OCI-LY7 (cell line): ENCODE measurements at places on chromosomes 6 and 20. TPM values are rescaled to one million over a fixed set of nuclear protein-coding genes. Genes with fewer than 3 reads are reported as not detected.
A peak's percentile ranks its signal among the peaks of the same experiment; 100 is the strongest.

GRCh38 chr6:135703621-135704020 is 147.9 kb upstream of the PDE7B start:
- no peak for DNase-seq

DNA sequence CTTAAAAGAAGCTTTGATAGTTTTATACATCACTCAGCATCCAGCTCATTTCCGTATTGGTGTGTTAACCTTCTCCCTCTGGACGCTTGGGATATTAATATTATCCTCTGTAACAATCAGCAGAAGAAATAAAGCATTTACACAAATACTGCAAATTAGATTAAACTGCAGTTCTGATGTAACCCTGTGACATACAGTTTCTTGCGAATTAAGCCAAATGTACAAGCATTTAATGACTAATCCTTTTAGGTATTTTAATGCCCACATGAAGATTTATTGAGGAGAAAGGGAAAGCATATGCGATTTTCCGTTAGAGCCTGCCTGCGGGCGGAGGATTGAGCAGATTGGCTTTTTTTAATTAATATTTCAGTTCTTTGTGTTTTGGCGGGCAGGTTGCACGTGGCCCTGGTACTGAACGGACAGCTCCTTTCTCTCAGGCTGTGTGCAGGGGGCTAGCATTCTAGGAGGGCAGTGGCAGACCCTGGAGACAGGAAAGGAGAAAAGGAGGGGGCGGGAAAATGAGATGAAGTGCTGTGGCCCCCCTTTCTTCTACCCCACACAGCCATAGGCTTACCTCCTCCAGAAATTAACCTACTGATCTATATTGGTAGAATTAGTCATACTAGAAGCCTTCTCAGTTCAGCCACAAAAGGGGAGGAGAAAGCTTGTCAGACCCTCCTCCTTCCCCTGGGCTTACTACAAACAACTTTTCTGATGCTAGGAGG is 14.1 kb upstream of the TFAP2D start:
- DNase-seq, result no peak

DNA sequence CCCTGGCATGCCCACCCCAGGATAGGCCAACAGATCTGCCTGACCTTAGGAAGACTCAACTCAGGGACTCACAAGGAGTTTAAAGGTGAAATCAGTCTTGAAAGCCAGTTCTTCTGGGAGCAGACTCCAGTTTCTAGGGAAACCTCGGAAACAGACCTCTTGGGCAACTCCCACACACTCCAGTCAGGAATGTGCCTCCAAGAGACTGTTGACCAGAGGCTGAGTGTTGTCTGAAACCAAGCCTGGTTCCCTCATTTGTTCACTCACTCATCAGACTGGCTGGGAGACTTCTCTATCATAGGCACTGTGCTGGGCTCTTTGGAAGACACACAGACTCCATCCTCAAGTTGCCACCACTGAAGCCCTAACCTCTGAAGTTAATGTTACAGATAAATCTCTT is 1.8 kb downstream of the TREM1 start:
- DNase-seq, result no peak

DNA sequence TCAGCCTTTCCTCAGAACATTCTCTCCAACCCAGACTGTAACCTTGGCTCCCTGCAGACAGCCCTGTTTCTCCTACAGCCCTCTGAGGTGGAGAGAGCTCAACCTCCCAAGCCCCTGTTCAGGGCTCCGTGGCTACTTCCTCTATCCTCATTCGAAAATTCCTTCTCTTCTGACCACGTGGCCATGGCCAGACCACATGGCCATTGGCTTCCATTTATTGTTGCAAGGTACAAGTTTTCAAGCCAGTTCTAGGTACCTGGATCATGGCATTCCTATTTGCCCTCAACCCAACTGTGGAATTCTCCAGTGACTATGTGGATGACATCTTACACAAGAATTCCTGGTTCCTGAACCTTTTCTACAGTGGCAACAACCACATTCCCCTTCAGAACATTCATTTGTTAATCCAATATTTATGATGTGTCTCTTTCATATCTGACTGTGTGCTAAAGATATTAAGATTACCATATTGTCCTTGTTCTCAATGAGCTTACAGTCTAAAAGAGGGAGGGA is 161.9 kb downstream of the GMPR start:
- DNase-seq, result no peak

DNA sequence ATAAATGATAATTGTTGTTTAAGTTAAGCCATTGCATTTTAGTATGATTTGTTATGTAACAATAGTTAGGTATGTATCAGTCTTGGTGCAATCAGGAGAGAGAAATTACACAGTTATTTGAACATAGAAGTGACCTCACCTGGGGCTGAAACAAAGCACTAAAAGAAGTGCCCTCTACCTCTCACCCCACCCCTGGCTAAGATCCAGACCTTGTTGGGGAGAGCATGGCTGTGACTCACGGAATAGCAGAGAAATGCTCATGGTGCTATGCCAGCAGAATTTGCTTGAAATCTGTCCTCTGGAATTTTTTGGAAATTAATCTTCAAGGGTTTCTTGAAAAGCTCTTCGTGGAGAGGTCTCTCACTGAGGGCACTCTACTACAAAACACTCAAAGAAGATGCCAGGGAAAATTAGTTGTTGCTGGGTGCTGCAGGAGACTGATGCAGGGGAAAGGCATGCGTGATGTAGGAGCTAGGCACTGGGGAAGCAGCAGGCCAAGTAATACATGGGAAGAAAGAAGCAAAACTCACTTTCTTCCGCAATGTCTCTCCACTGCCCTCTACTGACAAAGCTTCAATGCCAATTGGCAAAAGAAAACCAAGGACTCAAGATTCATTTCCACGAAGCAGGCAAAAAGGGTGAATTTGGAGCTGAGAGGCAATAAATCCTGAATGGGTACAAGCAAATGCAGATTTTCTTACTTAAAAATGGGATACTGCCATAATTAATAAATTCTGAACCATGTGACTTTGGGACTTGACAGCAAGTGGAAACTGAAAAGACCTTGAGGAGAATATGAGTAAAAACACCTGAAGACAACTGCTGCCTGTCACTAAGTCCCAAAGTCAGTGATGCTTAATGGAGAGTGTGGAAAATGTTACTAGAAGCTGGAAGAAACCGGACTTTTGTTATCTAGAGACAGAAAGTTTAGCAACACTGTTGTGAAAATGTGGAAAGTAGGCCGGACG is 136.3 kb upstream of the ZNF184 start:
- DNase-seq, result peak; percentile 51

GRCh38 chr6:117907601-117908245 is 659 bp downstream of the SLC35F1 start:
- DNase-seq, result no peak

GRCh38 chr20:50387218-50387995 is 122.8 kb upstream of the PTPN1 start:
- no peak for DNase-seq

- DNase-seq, result no peak
Observed at GRCh38 chr20:19473216-19473921, 260.9 kb downstream of the SLC24A3 start.

DNA sequence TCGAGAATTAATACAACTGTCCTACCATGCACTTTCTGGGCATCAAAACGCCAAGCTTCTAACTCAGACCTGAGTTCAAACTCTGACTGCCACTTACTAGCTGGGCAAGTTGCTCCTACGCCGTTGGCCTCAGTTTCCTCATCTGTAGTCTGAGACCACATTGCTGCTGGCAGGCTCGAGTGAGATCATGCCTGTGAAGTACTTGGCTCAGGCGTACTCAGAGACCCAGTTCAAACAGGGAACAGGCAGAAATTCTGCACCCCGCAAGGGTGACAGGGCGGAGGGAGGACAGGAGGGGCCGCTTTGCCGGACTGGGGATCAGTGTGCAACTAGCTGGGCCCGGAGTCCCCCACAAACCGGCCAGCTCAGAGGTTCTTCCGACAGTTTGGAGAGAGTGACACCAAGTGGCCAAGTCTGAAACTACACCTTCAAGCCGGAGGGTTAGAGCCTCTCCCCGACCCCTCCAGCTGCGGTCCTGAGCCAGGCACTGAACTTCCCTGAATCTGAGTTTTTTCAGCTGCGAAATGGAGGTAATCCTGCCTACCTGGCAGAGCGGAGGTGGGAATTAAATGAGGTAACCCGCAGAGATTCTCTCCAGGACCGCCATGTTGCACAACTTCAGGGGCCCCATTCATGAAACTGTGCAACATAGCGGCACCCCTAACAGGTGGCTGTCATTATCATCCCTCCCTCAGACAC is 46.0 kb upstream of the PTPN1 start:
- DNase-seq, result peak; percentile 62

GRCh38 chr20:16395366-16395765 is 177.9 kb downstream of the KIF16B start:
- no peak for DNase-seq

- no peak for DNase-seq
Observed at GRCh38 chr20:51712501-51713212, 55.5 kb downstream of the ATP9A start.

DNA sequence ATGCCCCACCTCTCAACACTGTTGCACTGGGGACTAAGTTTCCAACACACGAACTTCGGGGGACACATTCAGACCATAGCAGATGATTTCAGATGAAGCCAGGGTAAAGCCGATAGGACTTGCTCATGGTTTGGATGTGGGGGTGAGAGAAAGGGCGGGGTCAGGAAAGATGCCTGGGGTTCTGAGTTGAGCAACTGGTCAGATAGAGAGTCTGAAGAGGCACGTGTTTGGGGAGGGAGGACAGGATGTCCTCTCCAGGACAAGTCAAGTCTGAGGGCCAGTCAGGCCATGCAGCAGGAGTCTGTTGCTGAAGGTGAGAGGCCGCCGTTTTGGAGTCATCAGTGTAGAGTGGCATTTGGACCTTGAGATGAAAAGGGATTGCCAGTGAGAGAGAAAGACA is 197.9 kb upstream of the SNX9 start:
- DNase-seq, result no peak

DNA sequence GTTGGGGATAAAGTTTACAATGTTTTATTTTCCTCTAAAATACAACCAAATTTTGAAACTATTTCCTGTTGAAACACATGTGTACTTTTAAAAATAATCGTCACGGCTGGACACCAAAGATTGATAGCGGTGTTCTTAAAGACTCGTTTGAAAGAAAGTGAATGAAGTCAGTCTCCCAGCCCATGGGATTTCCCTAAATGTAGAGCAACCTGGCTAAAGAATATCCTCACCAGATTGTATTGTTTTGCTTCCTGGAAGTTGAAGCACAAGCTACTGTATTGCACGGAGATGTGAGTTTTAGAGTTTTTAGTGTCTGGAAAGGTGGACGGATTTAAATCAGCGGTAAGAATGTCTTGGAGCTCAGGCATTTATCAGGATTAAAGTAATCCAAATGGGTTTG is 189.5 kb downstream of the THBS2 start:
- no peak for DNase-seq

- no peak for DNase-seq
Observed at GRCh38 chr6:127345521-127345920, 2.1 kb upstream of the ECHDC1 start.

DNA sequence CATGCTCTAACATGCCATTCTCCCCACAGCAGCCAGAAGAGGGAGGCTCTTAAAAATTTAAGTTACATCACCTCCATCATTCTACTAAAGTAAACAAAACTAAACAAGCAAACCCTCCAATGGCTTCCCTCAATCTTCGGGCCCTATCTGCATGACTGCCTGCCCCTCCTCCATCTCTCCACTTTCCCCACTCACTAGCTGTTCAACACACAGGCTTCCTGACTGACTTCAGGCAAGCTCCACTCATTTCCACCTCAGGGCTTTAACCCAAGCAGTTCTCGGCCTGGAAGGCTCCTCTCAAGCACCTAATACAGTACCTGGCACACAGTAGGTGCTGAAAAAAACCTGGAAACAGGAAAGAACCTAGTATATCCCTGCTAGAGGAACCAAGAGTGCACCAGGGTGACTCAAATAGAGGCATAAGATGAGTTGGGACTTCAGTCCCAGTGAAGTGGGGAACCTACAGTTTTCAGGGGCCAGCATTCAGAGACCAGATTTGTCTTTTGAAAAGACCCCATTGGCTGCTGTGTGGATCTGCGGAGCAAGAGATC is 2.8 kb downstream of the AHCY start:
- DNase-seq, result no peak

DNA sequence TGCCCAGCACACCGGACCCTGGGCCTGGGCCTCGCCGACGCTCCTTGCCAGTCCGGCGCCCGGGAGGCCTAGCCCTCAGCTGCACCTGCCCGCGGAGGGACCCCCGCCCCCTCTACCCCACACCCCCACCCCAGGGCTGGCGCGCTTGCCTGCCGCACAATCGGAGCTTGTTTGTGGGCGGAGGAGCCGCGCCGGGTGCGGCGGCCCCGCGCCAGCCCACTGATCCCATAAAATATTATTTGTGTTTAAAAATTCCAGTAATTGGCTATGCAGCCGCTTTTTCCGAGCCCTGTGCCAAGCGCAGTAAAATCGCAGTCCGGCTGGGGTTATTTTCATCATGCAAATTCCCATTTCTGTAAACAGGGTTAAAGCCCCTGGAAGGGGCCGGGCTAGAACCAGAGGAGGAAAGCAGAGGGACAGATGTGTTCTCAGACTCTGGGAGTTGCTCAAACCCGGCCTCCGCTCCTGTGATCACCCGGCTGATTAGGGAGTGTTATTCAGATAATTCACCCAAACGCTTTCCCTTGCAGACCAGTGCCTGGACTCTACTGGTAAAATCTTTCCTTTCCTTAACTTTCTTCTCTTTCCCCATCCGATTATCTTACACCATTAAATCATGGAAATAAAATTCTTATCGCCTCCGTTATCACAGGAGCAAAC is 93.1 kb downstream of the NCR2 start:
- DNase-seq, result no peak

DNA sequence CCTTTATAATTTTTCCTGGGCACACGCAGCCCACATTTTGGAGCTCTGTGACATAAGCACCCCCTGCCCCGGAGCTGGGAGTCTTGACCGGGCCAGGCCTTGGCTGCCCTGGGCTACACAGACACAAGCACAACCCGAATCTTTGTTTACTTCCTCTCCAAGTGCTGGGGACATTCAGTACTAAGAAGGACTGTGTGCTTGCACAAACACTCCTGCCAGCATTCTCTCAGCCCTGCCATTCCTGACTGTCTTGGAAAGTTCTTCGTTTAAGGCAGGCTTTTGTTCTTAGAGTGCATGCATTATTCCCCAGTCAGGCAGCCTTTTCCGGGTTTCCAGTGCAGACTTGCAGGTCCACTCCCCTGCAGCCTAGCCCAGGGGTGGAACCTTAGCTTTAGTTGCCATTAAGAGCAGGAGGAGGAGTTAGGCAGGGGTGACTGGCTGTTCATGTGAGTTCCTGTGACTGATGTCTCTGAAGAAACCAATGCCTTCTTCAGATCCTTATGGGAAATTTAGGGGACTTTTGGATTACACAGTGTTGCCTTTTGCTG is 28.6 kb downstream of the FOXO3 start:
- DNase-seq, result peak; percentile 69

GRCh38 chr6:163180874-163181541 is 233.5 kb upstream of the QKI start:
- no peak for DNase-seq

Gene SLC35B2
- 15.3 and 16.5 TPM in 2 replicates for total RNA-seq

Gene ADGRF5
- total RNA-seq, result not detected in 2 replicates

Gene CALHM4
- not detected in 2 replicates for total RNA-seq

Gene CTAGE9
- total RNA-seq, result not detected in 2 replicates

Gene GNRH2
- total RNA-seq, result 0.61 and 1.1 TPM in 2 replicates

Gene TMEM151B
- total RNA-seq, result 0.07 and 0.15 TPM in 2 replicates

Gene BFSP1
- not detected in 2 replicates for total RNA-seq

Gene SSTR4
- not detected in 2 replicates for total RNA-seq

Gene NR2E1
- not detected in 2 replicates for total RNA-seq

Gene SLC4A11
- total RNA-seq, result 26.9 and 27.5 TPM in 2 replicates

Gene KCNQ2
- not detected in 2 replicates for total RNA-seq

Gene ASIP
- 0.70 and 0.82 TPM in 2 replicates for total RNA-seq

Gene TRDN
- total RNA-seq, result not detected in 2 replicates

Gene TREM1
- total RNA-seq, result 0.51 and 0.55 TPM in 2 replicates
